ENCODE measurements at places on chromosomes 4 and X.

DNA sequence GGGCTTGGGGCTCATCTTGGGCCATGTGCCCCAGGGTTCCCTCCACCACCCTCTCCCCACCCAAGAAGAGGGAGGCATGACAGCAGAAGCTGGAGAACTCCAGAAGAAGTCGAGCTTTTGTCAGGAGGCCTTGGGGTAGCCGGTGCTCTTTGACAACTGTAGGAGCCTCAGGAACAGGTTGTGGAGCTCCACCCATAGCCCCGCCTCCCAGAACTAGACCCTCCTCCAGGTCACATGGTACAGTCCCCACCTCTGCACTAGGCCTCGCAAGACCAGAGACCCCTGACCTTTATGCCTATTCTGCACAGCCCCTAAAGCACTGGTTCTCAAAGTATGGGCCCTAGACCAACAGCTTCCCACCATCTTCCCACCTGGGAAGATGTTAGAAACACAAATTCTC is 8.0 kb upstream of the MORC4 start:
- no peak for DNase-seq

- no peak for DNase-seq
Observed at GRCh38 chrX:109281483-109282275, 200.2 kb downstream of the GUCY2F start.

DNA sequence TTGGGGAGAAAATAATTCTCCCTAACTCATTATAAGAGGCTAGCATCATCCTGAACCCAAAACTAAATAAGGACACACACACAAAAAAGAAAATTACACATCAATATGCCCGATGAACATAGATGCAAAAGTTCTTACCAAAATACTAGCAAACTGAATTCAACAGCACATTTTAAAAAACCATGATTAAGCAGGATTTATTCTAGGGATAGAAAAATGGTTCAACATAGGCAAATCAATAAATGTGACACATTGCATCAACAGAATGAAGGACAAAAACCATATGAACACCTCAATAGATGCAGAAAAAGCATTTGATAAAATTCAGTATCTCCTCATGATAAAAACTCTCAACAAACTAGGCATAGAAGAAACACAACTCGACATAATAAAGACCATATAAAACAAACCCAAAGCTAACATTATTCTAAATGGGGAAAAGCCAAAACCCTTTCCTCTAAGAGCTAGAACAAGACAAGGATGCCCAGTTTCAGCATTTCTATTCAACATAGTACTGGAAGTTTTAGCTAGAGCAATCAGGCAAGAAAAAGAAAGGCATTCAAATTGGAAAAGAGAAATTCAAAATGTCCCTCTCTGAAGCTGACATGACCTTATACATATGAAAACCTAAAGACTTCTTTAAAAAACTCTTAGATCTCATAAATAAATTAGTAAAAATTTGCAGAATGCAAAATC is 200.9 kb downstream of the NKX6-1 start:
- no peak for DNase-seq

- no peak for DNase-seq
Observed at GRCh38 chr4:70761276-70761816, 39.6 kb downstream of the RUFY3 start.

- DNase-seq: no peak
Observed at GRCh38 chr4:148447681-148448080, 5.5 kb upstream of the NR3C2 start.

- DNase-seq: peak; percentile 18
Observed at GRCh38 chr4:26407476-26407875, 82.8 kb downstream of the CCKAR start.

- DNase-seq: no peak
Observed at GRCh38 chr4:48905363-48906015, 1.1 kb downstream of the OCIAD2 start.

GRCh38 chr4:107714256-107714655 is 5.8 kb downstream of the PAPSS1 start:
- no peak for DNase-seq

DNA sequence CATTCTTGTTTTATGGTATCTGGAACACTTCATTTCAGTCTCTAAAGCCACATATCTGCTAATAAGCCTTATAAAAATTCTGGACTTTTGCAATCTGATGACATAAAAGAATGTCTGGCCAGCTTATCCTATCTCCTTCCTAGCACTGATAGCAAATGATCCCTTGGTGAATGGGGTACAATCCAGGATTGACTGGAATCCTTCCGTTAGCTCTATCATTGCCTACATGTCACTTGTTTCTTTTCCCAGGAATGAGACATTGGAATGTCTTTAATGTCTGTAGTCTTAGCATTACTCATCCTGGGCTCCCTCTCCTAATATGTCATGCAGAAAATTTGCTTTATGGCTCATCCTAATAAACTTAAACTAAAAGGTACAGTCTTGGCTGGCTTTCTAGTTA is 14.8 kb upstream of the PABPC4L start:
- DNase-seq: peak; percentile 39

DNA sequence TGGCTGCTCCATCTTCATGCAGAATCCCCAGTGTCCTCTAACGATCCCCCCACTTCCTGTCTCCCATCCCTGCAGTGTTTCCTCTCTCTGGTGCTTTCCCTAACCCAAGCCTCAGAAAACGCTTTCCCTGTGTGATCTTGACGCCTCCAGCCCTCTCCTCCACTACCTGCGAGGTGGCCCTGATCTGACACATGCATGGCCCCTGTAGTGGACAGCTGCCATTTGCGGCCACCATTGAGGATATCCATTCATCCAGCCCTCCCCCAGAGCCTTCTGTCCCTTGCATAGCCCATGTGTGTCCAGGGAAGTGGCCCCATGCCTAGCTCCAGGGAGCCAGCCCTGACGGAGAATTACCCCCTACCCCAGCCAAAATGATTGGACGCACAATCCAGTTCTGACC is 3.1 kb downstream of the UBL4A start:
- DNase-seq: no peak

- DNase-seq: no peak
Observed at GRCh38 chr4:67126570-67126969, 418.7 kb downstream of the CENPC start.

- no peak for DNase-seq
Observed at GRCh38 chr4:80646061-80646460, 310.5 kb downstream of the CFAP299 start.

DNA sequence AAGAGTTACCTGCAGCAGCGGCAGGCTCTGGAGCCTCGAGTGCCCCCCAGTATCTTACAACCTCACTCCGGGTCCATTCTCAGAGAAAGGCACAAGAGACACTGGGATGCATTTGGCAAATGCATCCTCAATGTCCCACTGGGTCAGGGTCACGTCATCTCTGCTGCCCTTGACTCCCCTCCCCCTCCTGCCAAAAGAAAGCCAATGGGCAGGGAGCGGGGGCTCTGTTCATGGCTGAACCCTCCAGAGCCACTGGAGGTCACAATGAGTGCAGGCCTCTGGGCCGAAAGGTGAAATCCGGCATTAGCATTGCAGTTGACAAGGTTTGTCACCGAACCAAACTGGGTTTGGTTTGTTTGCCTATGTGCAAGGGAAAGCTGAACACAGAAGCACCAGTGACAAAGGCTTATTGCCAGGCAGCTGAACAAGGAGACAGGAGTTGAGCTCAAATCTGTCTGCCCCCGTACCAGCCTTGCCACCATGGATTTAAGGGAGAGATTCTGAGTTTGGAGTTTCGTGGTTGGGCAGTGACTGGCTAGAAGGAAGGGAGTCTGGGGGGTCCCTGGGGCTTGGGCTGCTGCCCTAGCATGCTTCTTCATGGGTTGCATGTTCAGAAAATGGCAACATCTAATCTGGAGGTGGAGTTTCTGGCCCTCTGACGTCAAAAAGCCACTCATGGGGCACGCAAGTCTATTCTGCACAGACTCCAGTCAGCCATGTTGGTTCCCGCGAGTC is 64.3 kb downstream of the HTRA3 start:
- no peak for DNase-seq

DNA sequence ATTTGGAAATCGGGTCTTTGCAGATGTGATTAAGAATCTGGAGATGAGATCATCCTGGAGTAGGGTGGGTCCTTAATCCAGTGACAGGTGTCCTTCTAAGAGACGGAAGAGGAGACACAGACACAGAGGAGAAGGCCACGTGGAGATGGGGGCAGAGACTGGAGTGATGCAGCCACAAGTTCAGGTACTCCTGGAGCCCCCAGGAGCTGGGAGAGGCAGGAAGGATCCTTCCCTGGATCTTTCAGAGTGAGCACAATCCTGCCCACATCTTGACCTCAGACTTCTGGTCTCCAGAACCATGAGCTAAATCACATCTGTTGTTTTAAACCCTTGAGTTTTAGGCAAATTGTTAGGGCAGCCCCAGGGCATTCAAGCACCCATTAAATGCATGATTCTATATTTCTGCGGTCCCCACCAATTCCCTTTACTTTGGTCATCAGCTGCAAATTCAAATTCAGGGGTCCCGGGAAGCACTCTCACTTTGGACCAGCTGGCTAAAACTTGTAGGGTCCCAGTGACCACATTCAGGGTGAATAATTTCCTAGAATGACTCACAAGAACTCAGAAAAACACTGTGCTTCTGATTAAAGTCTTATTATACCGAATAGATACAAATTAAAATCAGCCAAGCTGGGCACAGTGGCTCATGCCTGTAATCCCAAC is 12.8 kb upstream of the AKAP17A start:
- no peak for DNase-seq

GRCh38 chrX:137573324-137574101 is 7.6 kb downstream of the ZIC3 start:
- DNase-seq: no peak

- no peak for DNase-seq
Observed at GRCh38 chr4:108602163-108602562, 18.2 kb upstream of the RPL34 start.
